ENCODE measurements at places on chromosomes 1 and 21.
A peak's percentile ranks its signal among the peaks of the same experiment; 100 is the strongest.

DNA sequence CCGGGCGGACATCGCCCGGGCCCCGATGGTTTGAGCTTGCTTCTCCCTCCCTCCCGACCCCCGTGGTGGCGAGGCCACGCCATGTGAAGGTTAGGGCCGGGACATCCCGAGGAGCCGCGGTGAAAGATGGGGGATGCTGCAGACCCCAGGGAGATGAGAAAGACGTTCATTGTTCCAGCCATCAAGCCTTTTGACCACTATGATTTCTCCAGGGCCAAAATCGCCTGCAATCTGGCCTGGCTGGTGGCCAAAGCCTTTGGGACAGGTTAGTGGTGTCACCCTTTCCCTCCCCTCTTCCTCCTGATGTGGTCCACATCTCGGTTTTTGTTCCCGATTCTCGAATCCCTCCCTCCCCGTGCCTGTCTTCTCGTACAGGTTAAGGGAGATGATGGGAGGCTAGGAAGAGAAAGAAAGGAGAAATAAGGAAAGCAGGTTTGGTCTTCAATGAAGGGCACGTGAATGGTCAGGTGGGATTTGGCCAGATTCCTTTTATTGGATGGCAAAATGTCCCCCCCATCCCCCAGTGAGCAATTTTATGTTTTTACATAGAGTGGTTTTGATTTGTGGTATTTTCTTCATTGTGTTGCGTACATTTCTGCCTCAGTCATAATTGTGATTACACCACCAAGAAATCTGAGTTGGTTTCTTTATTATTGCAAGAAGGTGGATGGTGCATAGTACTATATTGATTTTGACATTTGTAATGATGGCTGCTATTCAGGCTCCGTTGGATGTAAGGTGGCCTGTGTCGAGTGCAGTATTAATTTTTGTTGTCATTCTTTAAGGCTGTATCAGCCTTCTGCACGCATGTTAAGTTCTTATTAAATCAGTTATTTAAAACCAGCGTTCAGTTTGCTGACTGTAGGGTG is 1.2 kb downstream of the CAMSAP2 start:
- peak; percentile 68 for DNase-seq

DNA sequence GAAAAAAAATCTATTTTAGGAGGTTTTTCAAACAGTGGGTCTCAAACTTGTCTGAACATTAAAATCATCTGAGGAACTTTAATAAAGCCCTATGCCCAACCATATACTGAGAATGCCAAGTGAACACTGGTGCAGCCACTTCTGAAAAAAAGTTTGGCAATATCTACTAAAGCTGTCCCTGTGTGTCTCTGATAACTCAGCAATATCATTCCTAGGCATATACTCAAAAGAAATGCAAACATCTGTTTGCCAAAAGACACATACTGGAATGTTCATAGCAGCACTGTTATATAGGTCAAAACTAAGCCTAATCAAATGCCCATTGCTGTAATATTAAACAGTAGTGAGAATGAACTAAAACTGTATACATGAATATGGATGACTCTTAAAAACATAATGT is 74.2 kb upstream of the RGS4 start:
- DNase-seq = no peak

- DNase-seq = no peak
Measured at GRCh38 chr1:15000030-15000429, 153.5 kb upstream of the TMEM51 start.

DNA sequence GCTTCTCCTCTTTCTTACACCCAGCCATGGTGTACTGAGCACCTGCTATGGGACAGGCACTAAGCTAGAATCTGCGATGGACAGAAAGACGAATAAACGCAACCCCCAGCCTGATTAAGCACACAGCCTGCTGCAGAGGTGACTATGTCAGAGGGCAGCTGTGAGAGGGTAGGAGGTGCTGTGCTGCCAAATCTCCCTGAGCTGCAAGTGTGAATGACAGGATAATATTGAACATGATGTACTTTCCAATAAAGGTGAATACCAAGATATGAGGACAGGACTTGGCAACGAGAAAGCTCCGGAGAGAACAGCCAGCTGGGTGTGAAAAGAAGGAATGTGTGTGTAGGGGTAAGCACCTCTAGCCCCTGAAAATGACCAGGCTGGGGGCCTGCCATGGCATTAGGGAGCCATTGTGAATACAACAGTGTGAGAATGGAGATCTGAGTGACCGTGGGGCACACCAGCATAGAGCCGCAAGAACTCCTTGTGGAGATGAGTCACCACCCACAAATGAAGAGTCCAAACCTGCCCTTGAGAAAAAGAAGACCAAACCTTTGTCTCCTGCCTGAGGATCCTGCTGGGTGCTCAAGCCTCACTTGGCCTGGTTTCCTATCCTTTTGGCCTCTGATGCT is 83.0 kb upstream of the ATF3 start:
- no peak for DNase-seq

DNA sequence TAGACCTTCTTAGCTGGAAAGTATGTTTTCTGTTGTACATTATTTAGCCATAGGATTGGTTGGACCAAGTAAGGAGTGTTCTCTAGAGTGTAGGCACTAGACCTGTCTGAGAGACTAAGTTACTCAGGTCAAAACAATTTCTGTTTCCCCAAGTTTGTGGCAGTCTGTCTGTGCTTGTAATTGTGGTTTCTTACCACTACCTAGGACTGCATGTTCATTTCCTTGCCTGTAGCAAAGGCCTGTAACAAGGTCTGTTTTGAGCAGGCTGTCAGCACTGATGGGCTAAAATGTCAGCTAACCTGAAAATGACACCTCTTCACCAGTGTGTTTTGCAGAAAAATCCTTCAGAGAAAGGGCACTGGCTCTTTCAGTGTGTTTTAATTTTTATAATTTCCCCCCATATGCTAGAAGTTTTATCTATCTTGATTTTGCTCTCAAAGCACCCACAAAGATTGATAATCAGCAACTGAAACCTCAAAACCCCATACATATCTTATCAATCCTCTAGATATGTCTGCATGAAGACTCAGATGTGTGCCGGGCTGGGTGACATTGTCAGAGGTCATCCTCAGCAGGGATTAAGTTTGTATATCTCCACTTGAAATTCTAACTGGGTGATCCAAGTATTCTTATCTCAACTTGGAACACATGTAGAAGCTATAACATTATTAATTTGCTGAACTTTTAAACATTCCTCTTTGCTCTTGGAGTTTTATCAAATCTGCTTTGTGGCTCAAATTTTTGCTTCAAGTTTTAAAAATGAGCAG is 50.7 kb upstream of the ST6GALNAC3 start:
- no peak for DNase-seq

GRCh38 chr1:117657031-117657430 is 51.2 kb downstream of the TENT5C start:
- DNase-seq = no peak

GRCh38 chr21:45154511-45155508 is 80.4 kb downstream of the ADARB1 start:
- no peak for DNase-seq

- peak; percentile 62 for DNase-seq
Measured at GRCh38 chr1:33055210-33056008, 18.7 kb upstream of the AK2 start.

Measured in NCI-H2081 (cell line).